GM04503 (cell line): ENCODE measurements at places on chromosomes 2 and 18.

GRCh38 chr2:214139630-214140284, 271.1 kb upstream of the VWC2L start:
- DNase-seq: no peak

DNA sequence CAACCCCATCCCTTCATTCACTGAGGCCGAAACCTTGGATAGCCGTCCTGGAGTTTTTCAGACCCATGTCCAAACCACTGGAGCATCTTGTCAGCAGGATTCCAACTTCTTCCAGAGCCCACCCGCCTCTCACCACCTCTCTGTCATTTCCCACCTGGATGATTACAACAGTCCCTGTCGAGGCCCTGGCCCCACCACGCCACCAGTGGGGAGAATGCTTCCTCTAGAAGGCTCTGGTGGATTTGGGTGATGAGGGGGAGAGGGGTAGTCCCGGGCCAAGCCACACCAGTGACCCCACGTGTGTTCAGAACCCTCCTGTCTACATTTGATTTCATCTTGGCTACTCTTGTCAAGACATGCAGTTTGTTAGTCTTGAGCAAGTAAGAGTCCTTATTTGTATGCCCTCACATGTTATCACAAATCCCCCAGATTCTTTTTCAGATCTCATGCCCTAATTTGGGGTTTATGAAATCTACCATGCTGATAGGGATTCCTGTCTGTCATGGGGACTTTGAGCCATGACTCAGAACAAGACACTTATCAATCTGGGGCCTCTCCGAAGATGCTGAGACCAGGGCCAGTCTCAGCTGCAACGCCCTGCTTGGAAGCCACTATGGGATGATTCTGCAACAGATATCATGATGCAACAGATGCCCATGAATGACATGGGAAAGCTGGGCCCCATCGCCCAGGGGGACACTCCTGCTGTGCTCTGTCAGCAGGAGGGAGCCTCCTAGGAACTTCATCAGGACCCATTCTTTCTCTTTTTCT, 186.1 kb downstream of the ZFP36L2 start:
- DNase-seq: no peak

DNA sequence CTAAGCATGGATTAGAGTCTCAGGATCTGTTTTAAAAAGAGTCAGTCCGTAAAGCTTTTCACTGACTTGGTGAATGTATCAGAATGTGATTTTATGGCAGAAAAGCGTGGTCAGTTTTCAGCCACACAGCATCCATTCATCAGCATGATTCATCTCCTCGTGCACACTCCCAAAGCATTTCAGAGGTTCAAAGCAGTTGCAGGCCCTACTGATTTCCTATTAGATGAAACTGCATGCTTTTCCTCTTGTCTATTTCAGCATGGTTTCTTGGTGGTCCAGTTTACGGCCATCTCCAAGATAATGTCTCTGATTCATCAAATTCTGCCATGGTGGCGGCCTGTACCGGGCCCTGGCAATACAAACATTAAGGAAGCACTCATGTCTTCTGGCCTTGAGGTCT, 4.8 kb upstream of the PARD6G start:
- peak; percentile 27 for DNase-seq

- peak; percentile 57 for DNase-seq
Observed at GRCh38 chr18:2958819-2959298, 54.1 kb downstream of the LPIN2 start.

GRCh38 chr2:223243233-223243632, 191.2 kb downstream of the KCNE4 start:
- no peak for DNase-seq

GRCh38 chr2:3661149-3661660, 3.2 kb downstream of the ALLC start:
- no peak for DNase-seq

GRCh38 chr2:70964596-70965386, 13.6 kb upstream of the ANKRD53 start:
- DNase-seq: no peak

DNA sequence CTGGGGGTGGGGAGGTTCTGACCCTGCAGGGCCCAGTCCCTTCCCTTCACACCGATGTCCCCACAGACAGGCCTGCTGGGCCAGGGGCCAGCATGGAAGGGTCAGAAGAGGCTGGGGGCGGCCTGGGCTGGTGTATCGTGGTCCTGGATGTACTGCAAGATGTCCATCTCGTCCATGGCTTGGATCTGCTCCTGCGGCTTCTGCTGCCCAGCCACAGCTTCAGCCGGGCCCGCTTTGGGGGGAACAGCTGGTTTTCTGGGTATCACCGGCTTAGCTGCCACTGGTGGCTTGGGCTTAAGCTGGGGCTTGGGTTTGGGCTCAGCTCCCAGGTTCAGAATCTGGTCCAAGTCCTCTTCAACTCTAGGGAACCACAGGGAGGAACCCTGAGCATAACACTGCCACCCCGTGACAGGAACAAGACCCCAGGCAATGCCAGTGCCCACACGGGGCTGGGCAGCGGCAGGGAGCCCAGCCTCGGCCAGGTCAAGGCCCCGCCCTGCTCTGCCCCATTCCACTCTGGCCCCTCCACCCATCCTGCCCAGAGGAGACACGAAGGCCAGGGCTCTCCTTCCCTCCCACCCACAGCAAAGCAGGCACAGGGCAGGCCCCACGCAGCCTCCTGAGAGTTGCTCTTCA, 31.9 kb downstream of the HS1BP3 start:
- DNase-seq: no peak

DNA sequence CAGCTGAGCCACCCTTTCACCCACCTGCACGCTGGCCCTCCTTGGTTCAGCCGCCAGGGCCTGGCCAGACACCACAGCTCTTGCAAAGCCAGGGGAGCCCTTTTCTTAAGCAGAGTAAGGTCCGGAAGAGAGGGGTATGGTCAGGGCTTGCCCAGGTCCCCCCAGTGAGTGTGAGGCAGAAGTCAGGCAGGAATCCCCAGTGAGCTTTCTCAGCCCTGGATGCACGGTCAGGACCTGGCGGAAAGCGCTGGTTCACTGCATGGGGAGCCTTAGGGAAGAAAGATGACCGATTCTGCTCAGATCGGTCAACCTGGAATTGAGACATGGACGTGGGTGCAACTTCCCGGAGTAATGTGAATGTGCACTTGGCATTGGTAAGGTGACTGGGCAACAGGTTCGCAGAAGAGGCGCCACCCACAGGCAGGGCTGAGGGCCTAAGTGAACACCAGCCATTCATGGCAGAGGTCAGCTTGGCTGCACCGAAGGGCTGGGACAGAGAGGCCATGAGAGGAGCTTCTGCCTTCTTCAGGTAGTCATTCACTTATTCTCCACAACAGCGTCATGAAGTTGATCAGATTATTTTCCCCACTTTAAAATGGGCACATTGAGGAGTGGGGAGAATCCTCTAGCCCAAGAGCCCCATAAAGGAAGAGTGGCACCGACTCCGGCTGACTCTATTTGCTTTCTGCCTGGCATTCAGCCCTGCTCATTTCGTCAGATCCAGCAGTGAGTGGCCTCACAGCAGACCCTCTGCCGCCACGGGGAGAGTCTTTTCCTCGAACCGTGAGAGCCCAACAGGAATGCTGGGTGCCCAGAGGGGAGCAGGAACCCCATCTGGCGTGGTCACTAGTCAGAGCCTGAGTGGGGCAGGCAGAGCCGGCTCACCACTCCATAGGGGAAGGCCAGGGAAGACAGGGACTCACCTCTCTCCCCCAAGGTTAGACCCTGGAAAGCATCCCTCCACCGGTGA, 35.8 kb downstream of the SCTR start:
- DNase-seq: no peak
